Natural killer cell treated with Interleukin-12 subunit alpha and Interleukin-12 subunit beta and Interleukin-15 and Interleukin-18, amount 100 ng/mL, for 72 hours (primary cell): ENCODE measurements at places on chromosomes 11 and 22.

GRCh38 chr11:72831521-72832300 lies 17.5 kb downstream of the ATG16L2 start:
- DNase-seq, result no peak

DNA sequence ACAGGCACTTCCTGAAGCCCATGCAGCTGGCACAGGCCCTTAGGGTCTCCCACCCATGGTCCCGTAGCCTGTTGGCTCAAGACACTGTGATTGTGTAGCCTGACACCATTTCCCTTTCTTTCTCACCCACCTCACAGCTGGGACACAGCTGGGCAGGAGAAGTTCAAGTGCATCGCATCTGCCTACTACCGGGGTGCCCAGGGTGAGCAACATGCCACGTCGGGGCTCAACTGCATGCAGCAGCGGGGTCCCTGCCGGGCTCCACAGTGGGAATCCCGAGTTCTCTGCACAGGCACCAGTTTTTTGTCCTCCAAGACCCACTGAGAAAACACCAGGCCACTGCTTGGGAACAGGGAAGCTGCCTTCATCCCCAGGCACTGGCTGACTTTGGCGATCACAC lies 10.6 kb downstream of the RAB36 start:
- DNase-seq, result no peak

DNA sequence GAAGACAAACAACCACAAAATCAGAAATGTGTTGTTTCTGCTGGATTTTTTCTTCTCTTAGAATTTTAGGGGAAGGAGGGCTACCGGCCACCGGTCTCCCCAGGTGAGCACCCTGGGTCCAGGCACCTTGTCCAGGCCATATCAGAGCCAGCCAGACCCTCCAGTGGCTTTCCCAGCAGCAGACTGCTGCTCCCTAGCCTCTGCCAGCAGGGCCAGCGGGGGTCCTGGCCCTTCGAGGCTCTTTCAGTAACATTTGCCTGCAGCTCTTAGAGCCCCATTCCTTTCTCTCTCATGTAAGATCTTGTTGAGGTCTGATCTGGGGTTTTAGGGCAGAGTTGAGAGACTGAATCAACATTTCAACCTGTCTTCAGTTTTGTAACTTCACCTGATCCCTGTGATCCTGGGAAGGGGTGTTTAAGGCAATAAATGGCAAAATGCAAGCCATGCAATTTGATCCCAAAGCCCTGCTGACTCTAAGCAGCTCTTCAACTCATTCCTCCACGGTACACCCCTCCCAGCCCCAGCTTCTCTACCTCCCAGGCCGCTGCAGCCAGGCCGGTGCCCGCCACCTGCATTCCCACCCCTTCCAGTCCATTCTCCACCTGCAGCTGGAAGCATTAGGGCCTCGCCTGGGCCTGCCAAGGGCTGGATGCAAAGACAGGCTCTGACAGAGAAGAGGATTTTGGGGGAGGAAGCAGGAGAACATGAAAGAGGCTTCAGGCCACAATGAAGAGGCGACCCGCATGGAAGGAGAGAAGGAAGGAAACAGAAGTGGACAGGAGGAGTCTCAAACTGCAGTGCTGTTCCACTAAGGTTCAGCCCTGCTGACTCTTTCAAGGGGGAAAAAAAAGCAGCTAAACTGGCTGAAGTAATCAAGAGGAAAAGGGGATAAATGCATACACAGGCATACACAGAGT lies 113.0 kb upstream of the FGF3 start:
- peak; percentile 18 for DNase-seq

- peak; percentile 69 for DNase-seq
These were observed at the start of gene SCUBE1 for GRCh38 chr22:43343262-43343669. Gene SCUBE1 (minus strand): TSS chr22:43343372. CDS start chr22:43343261, 111 bp downstream.

GRCh38 chr11:69700278-69701140 lies 3.3 kb downstream of the FGF19 start:
- DNase-seq, result no peak

GRCh38 chr11:35525501-35526175 lies at the start of gene PAMR1:
Gene PAMR1 (minus strand): TSS chr11:35525616. CDS start chr11:35525585, 31 bp downstream.
- no peak for DNase-seq

DNA sequence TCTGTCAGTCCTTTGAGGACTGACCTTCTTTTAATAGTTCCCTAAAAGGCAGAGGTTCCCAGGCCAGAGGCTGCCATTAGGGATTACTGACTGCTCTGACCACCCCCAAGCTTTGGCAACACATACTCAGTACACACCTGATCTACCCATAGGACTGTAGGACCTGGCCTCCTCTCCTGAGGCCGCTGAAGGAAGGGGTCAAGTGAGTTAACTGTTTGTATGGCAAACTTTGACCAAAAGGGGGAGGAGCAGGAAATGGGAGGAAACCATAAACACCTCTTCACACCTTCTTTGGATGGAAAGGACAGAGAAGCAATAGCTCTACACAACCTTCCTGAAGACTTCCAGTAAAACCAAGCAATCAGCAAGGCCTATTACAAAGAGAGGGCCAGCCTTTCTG lies 104.0 kb downstream of the APOL5 start:
- no peak for DNase-seq

- DNase-seq, result no peak
These were observed 304.1 kb downstream of the C11orf87 start for GRCh38 chr11:109726061-109726460.

- no peak for DNase-seq
These were observed 34.2 kb downstream of the TCF20 start for GRCh38 chr22:42236268-42236667.

GRCh38 chr11:109426442-109427240 lies 4.7 kb downstream of the C11orf87 start:
- DNase-seq, result no peak

DNA sequence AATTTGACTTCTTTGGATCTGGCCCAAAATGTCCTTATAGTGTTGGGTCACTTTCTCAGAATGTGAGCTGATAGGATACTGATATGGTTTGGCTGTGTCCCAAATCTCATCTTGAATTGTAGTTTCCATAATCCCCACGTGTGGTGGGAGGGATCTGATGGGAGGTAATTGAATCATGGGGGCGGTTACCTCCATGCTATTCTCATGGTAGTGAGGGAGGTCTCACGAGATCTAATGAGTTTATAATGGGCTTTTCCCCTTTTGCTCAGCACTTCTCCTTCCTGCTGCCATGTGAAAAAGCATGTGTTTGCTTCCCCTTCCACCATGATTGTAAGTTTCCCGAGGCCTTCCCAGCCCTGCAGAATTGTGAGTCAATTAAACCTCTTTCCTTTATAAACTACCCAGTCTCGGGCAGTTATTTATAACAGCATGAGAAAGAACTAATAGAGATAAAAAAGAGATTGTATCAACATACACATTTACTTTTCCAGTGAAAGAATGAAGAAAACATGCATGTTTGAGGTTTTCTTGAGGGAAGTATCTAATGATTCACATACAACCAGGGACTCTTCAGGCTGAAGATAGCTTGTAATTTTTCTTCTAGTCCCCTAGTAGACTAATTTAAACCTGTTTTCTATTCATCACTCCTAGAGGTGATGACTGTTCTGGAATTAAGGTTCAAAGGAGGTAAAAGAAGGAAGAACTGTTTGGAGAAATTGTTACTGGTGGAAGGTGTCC lies 17.3 kb upstream of the CSTF3 start:
- no peak for DNase-seq

DNA sequence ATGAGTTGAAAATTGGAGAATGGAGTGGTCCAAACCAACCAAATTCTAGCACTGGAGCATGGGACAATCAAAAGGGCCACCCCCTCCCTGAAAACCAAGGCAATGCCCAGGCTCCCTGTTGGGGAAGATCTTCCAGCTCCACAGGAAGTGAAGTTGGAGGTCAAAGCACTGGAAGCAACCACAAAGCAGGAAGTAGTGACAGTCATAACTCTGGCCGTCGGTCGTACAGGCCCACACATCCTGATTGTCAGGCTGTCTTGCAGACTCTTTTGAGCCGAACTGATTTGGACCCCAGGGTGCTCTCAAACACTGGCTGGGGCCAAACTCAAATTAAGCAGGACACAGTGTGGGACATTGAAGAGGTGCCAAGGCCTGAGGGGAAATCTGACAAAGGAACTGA lies 80.5 kb upstream of the ADSL start:
- no peak for DNase-seq

DNA sequence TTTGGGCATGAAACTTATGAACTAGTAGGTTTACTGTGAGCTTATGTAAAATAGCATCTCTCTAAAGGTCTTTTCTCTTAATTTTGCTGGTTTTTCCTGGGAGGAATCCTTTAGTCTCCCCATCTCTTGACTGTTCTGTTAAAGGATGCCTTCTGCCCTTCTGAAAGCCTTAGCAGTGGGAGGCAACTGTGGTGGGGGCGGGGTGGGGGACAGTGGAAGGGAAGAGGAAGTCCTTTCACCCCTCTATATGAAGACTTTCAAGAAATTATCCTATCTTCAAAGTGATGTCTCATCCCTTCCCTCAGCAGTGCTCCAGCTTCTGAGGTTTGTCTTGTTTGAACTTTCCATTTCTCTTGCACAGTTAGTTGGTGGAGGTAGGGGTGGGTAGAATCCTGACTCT lies 73.1 kb downstream of the ELP4 start:
- DNase-seq, result no peak

DNA sequence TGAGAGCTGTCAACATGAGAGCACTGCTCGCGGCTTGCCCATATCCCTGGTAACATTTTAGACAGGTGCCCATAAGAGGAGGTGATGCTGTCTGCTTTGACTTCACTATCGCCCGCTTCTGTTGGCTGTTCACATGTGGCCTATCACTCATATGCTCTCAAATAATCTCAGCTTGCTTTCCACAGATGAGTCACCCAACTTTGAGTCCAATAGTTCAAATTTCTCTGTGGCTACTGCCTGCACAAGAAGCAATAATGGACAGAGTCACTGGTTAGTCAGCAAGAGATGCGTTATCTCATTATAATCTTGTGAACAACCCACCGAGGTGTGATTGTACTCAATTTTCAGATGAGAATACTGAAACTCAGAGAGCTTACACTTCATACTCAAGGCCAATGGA lies 1714.1 kb downstream of the LRRC4C start:
- DNase-seq, result no peak

GRCh38 chr22:46891382-46891951 lies 129.0 kb downstream of the TBC1D22A start:
- DNase-seq, result peak; percentile 5

GRCh38 chr22:30223303-30223702 lies 23.3 kb downstream of the LIF start:
- peak; percentile 66 for DNase-seq

GRCh38 chr11:70501933-70502540 lies 103.7 kb downstream of the CTTN start:
- no peak for DNase-seq

GRCh38 chr11:19433367-19433766 lies 192.6 kb upstream of the E2F8 start:
- DNase-seq, result no peak

DNA sequence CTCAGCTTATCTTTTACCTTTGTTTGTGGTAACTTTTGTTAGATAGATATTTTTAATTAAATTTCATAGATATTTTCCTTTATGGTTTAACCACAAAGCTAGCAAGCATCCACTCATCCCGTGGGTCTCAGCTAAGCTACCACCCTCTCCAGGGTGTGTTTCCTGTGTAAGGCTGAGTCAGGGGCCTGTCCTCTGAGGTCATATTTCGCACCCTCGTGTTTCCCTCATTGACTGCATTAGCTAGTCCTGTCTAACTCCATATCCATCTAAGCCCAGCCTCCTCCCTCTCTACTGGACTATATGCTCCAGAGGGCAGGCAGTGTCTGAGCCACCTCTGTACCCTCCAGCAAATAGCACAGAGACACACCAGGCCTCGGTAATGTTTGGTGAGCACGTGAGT lies 16.7 kb downstream of the XRRA1 start:
- DNase-seq, result peak; percentile 73

- no peak for DNase-seq
These were observed 34.5 kb downstream of the COMMD9 start for GRCh38 chr11:36254713-36255112.

- no peak for DNase-seq
These were observed 27.0 kb downstream of the ART5 start for GRCh38 chr11:3614742-3615171.

DNA sequence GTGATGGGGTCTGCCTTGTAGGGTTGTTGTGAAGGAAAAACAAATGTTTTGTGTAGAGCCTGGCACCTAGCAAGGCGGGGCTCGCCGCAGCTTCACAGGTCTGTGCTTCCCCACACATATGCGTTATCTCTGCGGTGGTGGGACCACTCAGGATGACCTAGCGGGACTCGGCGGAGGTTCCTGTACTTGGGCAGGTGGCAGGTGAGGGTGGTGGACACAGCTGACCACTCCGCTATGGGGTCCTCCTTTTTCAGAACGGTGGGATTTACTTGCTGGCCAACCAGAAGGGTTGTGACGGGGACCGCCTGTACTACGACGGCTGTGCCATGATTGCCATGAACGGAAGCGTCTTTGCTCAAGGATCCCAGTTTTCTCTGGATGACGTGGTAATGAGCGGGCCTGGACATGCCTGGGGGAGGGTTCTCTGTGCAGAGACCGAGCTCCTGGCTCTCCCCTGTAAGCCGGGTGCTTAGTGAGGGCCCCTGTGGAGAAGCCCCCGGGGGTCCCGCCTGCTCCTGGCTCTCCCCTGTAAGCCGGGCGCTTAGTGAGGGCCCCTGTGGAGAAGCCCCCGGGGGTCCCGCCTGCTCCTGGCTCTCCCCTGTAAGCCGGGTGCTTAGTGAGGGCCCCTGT lies 21.3 kb downstream of the NADSYN1 start:
- peak; percentile 44 for DNase-seq

DNA sequence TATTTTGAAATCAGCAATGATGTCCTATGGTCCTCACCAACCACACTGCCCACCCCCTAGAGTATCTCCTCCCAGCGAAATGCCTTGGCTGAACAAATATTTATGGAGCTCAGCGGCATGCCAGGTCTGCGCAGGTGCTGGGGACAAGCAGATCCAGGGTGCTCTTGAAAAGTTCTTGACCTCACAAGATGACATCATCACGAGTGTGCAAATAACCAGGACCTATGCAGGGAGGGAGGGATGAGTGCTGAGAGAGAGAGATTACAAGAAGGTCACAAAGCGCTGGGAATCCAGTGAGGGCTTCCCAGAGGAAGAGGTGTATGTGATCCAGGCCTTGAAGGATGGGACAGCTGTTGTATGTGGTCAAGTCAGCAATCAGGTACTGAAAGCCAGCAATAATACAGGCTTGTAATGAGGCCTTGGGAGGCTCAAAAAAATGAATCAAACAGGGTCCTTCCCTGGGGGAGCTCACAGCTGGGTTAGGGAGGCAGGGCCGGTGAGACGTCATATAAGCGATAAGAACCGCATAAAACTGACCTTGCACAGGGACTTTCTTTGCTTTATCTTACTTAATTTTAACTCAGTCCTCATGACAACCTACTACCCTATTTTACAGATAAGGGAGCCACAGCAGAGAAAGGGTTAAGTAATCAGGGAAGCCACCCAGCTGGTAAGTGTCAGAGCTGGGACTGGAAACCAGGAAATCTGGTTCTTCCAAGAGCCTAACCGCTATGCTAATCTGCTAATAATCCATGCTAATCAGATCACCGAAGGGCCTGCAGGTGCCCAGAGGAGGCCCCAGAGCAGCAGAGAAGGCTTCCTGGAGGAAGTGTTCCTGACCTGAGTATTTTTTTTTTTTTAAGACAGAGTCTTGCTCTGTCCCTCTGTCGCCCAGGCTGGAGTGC lies 8.2 kb downstream of the ARRB1 start:
- DNase-seq, result peak; percentile 44

- no peak for DNase-seq
These were observed 226.9 kb downstream of the INSC start for GRCh38 chr11:15341587-15341986.

- DNase-seq, result no peak
These were observed 16.3 kb downstream of the DGKZ start for GRCh38 chr11:46363455-46364005.
